Left lung (tissue), 14 donors: ENCODE measurements at places on chromosomes 12 and 14. TPM values are rescaled to one million over a fixed set of nuclear protein-coding genes. Genes with fewer than 3 reads are reported as not detected.

Gene ADIPOR2
- 66.8 TPM for total RNA-seq

DNA sequence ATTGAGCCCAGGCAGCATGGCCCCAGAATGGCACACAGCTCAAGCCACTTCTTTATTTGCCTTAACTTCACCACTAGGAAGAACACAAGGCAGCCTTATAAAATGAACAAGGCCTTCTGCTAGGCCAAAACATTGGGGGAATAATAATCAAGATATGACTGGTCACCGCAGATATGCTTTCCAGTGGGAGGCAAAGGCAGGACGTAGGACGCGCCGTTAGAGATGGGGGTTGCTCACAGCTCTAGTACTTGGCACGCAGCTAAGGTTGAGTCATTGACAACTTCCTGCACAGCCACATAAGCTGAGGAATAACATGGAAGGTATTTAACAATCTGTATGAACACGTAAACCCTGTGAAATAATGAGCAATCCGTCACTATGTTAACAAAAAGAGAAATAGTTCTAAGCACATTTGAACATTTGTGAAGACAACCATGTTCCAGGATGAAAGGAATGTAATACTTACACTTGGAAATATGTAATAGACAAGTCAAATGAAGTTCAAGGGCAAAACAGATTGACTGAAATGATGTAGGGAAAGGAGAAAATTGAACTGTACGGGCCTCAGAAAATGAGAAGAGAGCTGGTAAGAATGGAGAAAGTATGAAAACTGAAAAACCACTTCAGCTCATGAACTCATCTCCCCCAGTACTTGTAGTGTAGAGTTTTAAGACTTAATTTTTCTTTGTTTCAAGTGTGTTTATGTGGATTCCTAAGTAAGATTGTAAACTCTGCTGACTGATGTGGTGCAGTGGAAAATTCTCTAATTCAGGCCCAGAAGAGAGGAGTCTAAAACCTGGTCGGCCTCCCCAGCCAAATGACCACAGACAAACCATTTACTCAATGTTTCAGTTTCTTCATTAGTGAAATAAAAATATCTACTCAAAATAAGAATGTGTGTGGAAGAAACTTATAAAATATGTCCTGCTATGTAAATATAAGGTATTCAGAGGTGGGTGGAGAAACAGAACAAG lies 59.3 kb upstream of the CCDC91 start:
- peak overlapping the region; percentile 21 for H3K27ac ChIP-seq
- peak; percentile 3 for DNase-seq
- no peaks in the 10 kb centered on the region for H3K36me3 ChIP-seq
- H3K4me1 ChIP-seq = no peaks in the 10 kb centered on the region
- H3K27me3 ChIP-seq = no peaks in the 10 kb centered on the region
- no peak overlapping the region for H3K4me3 ChIP-seq

Gene GUCY2C
- not detected for total RNA-seq

DNA sequence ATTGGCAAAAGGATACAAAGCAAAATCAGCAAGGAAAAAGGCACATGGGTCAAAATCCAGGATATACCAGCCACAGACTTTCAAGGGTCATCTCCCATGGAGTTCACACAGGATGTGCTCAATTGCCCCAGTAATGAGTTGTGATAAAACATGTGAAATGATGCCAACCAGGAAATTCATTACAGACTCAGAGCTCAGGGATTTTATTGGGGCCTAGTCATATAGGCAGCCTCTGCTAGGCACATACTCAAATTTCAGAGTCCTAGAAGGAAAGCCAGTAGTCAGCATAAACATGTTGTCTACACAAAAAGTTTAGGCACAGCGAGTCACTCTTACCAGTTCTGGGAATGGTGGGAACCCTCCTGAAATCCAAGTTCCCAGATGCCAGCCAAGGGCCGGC lies 64.4 kb upstream of the OSBPL8 start:
- H3K4me1 ChIP-seq = peaks cover 9% of the 10 kb centered on the region
- H3K4me3 ChIP-seq = no peak overlapping the region
- H3K27ac ChIP-seq = no peak overlapping the region
- no peaks in the 10 kb centered on the region for H3K36me3 ChIP-seq
- no peaks in the 10 kb centered on the region for H3K27me3 ChIP-seq
- no peak for DNase-seq

Gene LRTM2
- total RNA-seq = not detected

- H3K27ac ChIP-seq = peak within 1 kb of the TSS; percentile 81
- peaks cover 8% of the 10 kb centered on the region for H3K4me1 ChIP-seq
- H3K27me3 ChIP-seq = peaks cover 10% of the 10 kb centered on the region
- DNase-seq = no peak
These were observed at the start of gene TMTC1 for GRCh38 chr12:29783773-29784666. Gene TMTC1 (minus strand): TSS chr12:29783942. CDS start chr12:29783751, 191 bp downstream.

Gene SLC7A8
- 38.5 TPM for total RNA-seq

Gene SAMD15
- 1.7 TPM for total RNA-seq

DNA sequence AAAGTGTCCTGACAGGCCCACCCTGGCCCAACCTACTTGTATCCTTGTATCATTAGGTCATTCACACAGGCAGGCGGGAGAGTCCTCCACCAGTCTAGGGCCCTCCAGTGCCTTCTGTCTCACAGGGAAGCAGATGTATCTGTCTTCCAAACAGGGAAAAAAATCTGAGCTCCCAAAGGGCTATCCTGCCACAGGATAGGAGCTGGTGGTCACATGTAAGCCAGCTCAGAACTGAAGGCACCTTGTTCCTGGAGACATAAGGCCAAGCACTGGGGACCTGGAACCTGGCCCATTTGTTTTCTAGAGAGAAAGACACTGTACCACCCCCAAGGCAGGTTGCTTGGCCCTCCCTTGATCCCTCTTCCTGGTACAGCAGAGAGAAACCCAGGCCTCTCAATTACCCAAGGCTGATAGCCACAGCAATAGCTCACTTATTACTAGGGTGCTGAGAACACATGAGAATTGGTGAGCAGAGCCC lies 19.4 kb upstream of the PLEKHH1 start:
- H3K36me3 ChIP-seq = no peaks in the 10 kb centered on the region
- H3K4me3 ChIP-seq = no peak overlapping the region
- H3K4me1 ChIP-seq = no peaks in the 10 kb centered on the region
- peak overlapping the region; percentile 24 for H3K27ac ChIP-seq

DNA sequence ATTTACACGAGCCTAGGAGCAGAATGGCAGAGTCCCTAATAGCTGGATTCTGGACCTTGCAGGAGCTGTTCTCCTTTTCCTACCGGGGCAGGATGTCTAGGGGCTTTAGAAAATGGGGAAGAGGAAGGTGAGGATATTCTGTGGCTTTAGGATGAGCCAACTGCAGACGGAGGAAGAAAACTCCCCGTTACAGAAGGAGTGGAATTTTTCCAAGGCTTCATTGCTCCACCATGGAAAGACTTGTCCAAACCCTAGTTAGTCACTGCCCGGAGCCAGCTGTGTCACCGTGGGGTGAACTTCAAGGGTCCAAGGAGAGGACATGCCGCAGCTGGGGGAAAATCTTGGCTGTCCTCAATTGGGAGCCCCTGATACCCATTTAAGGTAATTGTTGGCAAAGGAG lies 41.6 kb downstream of the FOS start:
- DNase-seq = no peak
- H3K4me3 ChIP-seq = no peak overlapping the region
- no peaks in the 10 kb centered on the region for H3K27me3 ChIP-seq
- H3K4me1 ChIP-seq = peaks cover 12% of the 10 kb centered on the region
- H3K27ac ChIP-seq = no peak overlapping the region
- H3K36me3 ChIP-seq = no peaks in the 10 kb centered on the region

Gene RNASE7
- not detected for total RNA-seq

DNA sequence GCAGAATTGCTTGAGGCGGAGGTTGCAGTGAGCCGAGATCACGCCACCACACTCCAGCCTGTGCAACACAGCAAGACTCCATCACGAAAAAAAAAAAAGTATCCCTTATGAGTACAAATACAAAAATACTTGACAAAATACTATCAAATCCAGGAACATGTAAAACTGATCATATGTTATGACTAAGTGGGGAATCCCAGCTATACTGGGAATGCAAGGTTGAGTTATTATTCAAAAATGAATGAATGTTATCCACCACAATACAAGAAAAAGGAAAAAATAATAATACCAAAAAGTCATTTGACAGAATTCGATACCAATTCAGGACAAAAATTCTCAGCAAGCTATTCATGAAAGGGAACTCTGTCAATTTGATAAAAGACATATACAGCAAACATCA lies 32.6 kb downstream of the MOK start:
- DNase-seq = no peak
- no peak overlapping the region for H3K4me3 ChIP-seq
- H3K4me1 ChIP-seq = no peaks in the 10 kb centered on the region
- no peaks in the 10 kb centered on the region for H3K27me3 ChIP-seq
- no peaks in the 10 kb centered on the region for H3K36me3 ChIP-seq

Gene DGKA
- total RNA-seq = 36.7 TPM

- H3K4me3 ChIP-seq = no peak overlapping the region
- no peaks in the 10 kb centered on the region for H3K4me1 ChIP-seq
- no peak for DNase-seq
- H3K36me3 ChIP-seq = no peaks in the 10 kb centered on the region
These were observed 12.9 kb downstream of the MIA2 start for GRCh38 chr14:39246618-39247017.

Gene KRT78
- total RNA-seq = not detected

DNA sequence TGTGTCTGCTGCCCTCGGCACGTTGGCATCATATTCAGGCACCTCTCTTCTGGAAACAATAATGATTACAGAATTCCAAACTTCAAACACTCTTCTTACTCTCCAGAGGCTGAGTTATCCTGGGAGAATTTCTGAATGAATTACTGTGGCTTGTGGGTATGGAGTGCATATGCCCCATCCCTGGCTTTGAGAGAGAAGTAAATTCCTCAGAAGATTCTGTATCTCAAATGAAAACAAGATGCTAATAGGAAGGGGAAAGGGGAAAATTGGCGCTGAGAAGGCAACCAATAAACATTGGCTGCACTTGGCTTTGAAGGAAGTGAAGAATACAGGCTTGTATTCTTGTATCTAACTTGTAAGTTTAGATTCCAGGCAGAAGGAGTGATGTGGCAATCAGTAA lies 132.0 kb upstream of the NOVA1 start:
- no peak overlapping the region for H3K27ac ChIP-seq
- H3K4me3 ChIP-seq = no peak overlapping the region
- H3K27me3 ChIP-seq = no peaks in the 10 kb centered on the region
- no peak for DNase-seq
- no peaks in the 10 kb centered on the region for H3K4me1 ChIP-seq
- H3K36me3 ChIP-seq = no peaks in the 10 kb centered on the region

DNA sequence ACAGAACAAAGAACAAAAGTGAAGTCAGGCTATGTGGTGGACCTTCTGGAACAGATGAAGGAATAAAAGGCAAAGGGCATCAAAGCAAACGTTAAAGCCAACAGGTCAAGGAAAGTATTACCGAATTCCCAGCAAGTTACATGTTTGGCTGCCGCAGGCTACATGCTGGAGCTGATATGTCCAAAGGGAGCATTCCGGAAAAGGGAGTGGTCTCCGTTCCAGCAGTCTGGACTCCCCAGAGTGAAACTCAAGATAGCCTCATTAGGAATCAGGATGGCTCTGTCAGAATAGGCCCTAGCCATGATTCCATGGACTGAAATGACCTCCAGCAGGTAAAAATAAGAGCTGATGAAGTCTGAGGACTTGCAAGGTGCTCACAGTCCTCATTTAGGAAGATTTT lies 379.8 kb upstream of the PRICKLE1 start:
- H3K27me3 ChIP-seq = no peaks in the 10 kb centered on the region
- no peak for DNase-seq
- H3K27ac ChIP-seq = no peak overlapping the region
- no peaks in the 10 kb centered on the region for H3K36me3 ChIP-seq
- H3K4me3 ChIP-seq = no peak overlapping the region

GRCh38 chr12:111887926-111888745 lies 46.1 kb downstream of the MAPKAPK5 start:
- H3K4me3 ChIP-seq = no peak overlapping the region
- no peaks in the 10 kb centered on the region for H3K27me3 ChIP-seq
- no peak for DNase-seq
- H3K4me1 ChIP-seq = no peaks in the 10 kb centered on the region

DNA sequence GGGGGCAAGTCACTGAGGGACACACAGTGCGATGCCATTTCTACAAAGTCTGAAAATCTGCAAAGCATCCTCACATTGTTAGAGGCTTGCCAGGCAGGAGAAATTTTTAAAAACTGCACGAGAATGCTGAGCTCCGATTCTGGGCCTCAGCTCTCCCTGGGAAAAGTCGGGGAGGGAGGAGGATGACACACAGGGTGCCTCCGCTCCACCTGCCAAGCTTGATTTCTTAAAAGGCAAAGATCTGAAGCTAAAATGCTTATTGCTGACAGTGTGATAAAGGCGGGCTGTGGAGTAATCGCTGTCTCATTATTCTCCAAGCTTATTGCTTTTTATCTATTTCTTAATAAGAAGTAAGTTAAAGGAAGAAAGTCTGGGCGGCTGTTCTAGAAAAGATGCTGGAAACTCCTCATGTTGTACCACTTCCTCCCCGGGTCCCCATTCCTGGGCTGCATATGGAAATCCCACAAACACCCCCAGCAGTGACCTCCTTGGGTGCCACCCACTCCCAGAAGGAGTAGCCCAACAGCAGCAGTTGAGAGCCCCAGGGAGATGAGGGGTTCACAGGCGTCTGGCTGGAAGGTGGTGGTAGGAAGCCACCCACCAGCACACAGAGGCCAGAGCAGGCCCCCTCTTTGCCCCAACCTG lies 55.0 kb downstream of the CCDC85C start:
- no peak overlapping the region for H3K4me3 ChIP-seq
- H3K4me1 ChIP-seq = no peaks in the 10 kb centered on the region
- H3K27me3 ChIP-seq = no peaks in the 10 kb centered on the region
- no peaks in the 10 kb centered on the region for H3K36me3 ChIP-seq
- no peak for DNase-seq
- no peak overlapping the region for H3K27ac ChIP-seq

- no peak for DNase-seq
- no peaks in the 10 kb centered on the region for H3K4me1 ChIP-seq
- no peak overlapping the region for H3K27ac ChIP-seq
- no peaks in the 10 kb centered on the region for H3K36me3 ChIP-seq
- H3K27me3 ChIP-seq = peaks cover 54% of the 10 kb centered on the region
These were observed 124.7 kb downstream of the PAPOLA start for GRCh38 chr14:96626916-96627315.

Gene DNAJC22
- total RNA-seq = 2.7 TPM

Gene CCDC196
- total RNA-seq = not detected

GRCh38 chr14:105026033-105026785 lies 5.3 kb upstream of the CDCA4 start:
- H3K36me3 ChIP-seq = no peaks in the 10 kb centered on the region
- DNase-seq = no peak
- H3K4me1 ChIP-seq = peaks cover 36% of the 10 kb centered on the region
- no peak overlapping the region for H3K4me3 ChIP-seq

Gene DAO
- total RNA-seq = not detected

- H3K4me1 ChIP-seq = peaks cover 24% of the 10 kb centered on the region
- no peak for DNase-seq
- H3K27ac ChIP-seq = no peak overlapping the region
These were observed 8.1 kb upstream of the P2RX7 start for GRCh38 chr12:121124402-121125109.

- no peaks in the 10 kb centered on the region for H3K27me3 ChIP-seq
- no peaks in the 10 kb centered on the region for H3K4me1 ChIP-seq
- DNase-seq = no peak
- no peak overlapping the region for H3K27ac ChIP-seq
These were observed 42.8 kb downstream of the CACNA2D4 start for GRCh38 chr12:1875608-1876007.

GRCh38 chr12:31000751-31001150 lies 72.9 kb upstream of the DDX11 start:
- H3K27ac ChIP-seq = no peak overlapping the region
- H3K27me3 ChIP-seq = no peaks in the 10 kb centered on the region
- H3K36me3 ChIP-seq = no peaks in the 10 kb centered on the region
- DNase-seq = no peak
- no peaks in the 10 kb centered on the region for H3K4me1 ChIP-seq
- no peak overlapping the region for H3K4me3 ChIP-seq

GRCh38 chr14:85409481-85410210 lies 120.3 kb upstream of the FLRT2 start:
- H3K27ac ChIP-seq = no peak overlapping the region
- DNase-seq = no peak
- H3K4me3 ChIP-seq = no peak overlapping the region
- no peaks in the 10 kb centered on the region for H3K4me1 ChIP-seq

Gene CAPS2
- total RNA-seq = 9.8 TPM
